Spinal cord (tissue), 10 donors: ENCODE measurements at places on chromosomes 3 and 15. TPM values are rescaled to one million over a fixed set of nuclear protein-coding genes. Genes with fewer than 3 reads are reported as not detected.

- H3K27me3 ChIP-seq: no peaks in the 10 kb centered on the region
- no peak for DNase-seq
- no peaks in the 10 kb centered on the region for H3K4me1 ChIP-seq
- H3K36me3 ChIP-seq: no peaks in the 10 kb centered on the region
- no peak overlapping the region for H3K27ac ChIP-seq
- H3K4me3 ChIP-seq: no peak overlapping the region
Measured at GRCh38 chr3:81426826-81427577, 334.4 kb downstream of the GBE1 start.

- H3K27ac ChIP-seq: no peak overlapping the region
- peaks cover 8% of the 10 kb centered on the region for H3K4me1 ChIP-seq
- no peaks in the 10 kb centered on the region for H3K27me3 ChIP-seq
- no peak for DNase-seq
- H3K4me3 ChIP-seq: no peak overlapping the region
Measured at GRCh38 chr15:80106051-80106450, 46.6 kb downstream of the ZFAND6 start.

DNA sequence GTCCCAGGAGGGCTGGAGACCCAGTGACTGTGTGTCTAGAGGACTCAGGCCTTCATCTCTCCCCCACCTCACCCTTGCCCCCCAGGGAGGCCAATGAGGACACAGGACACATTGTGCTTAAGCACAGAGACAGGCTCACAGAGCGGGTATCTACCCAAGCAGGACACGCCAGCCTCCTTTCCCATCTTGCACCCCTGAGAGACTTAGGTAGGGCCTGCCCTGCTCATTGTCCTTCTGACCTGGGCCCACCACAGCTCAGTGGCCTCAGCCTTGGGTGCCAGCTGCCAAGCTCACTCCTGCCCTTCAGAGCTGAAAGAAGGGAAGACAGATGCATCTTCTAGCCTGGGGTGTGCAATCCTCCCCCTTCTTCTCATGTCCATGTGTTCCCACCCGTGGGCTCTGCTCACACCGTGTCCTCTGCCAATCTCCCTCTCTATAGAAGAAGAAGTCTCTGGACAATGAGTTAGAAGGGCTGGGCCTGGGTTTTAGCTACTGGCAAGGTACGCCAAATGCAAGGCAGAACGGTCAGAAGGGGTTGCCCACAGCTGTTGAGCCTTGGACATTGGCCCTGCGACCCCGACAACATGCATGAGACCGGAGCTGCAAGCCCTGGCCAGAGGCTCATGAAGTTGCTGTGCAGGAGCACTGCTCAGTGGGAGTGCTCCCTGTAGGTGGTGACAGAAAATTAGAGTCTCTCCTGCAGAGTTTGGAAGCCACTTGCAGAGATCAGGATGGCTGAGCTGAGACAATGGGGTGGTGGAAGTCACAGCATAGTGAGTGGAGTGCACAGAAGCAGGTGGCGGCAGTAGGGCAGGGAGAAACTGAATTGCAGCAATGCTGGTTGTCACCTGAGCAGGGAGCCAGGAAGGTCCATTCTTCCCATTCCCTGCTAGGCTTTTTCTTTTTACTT lies 32.8 kb downstream of the ACSBG1 start:
- DNase-seq: no peak
- peaks cover 10% of the 10 kb centered on the region for H3K36me3 ChIP-seq
- no peak overlapping the region for H3K4me3 ChIP-seq
- no peak overlapping the region for H3K27ac ChIP-seq
- no peaks in the 10 kb centered on the region for H3K27me3 ChIP-seq

DNA sequence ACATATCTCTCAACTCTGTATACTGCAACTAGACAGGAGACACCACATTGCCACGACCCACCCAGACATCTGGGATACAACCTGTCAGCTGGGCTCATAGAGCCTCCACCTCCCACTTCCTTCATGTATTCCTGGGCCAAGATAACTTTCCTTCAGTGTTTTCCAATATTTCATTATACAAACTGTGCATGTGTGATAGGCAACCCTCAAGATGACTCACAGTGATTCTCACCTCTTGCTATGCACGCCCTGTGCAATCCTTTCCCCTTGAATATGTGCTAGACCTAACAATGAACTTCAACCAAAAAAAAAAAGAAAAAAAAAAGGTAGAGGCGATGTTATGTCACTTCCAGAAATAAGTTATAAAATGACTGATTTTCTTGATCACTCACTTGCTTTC lies 138.0 kb upstream of the ALCAM start:
- no peak for DNase-seq
- no peaks in the 10 kb centered on the region for H3K36me3 ChIP-seq
- no peak overlapping the region for H3K27ac ChIP-seq
- H3K4me3 ChIP-seq: no peak overlapping the region
- no peaks in the 10 kb centered on the region for H3K4me1 ChIP-seq

CELF6 gene
- 8.5 TPM for total RNA-seq

GOLGA8J gene
- total RNA-seq: 0.40 TPM

GABRB3 gene
- total RNA-seq: 79.5 TPM
